ENCODE measurements at places on chromosomes 4 and X.
A peak's percentile ranks its signal among the peaks of the same experiment; 100 is the strongest.

DNA sequence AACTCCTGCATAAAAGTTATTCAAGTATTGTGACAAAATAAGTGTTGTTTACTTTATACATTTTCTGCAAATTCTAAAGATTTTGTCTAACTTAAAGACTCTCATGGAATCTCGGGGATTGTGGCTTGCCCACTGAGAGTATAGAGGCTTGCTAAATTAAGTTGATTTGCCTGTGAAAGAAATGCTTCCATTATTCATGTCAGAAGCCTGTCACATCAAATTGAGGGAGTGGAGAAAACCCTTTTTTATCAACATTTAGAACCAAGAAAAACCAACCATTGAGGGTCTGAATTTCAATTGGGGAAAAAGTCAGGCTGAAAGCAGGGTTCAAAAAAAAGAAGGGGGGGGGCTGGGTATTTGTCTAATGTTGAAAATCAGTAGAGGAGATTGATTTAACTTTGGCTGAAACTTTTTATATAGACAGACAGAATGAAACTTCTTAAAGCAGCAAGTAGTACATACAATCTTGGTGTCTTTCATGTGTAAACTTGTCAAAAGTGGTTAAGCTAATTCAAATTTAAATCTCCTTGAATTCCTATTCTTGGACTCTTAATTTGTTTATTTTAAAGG, 144.8 kb upstream of the CXorf66 start:
- DNase-seq, result no peak

GRCh38 chrX:154450312-154450711, 6.4 kb downstream of the FAM50A start:
- no peak for DNase-seq

GRCh38 chr4:142405695-142406498, 440.2 kb downstream of the INPP4B start:
- DNase-seq, result no peak

DNA sequence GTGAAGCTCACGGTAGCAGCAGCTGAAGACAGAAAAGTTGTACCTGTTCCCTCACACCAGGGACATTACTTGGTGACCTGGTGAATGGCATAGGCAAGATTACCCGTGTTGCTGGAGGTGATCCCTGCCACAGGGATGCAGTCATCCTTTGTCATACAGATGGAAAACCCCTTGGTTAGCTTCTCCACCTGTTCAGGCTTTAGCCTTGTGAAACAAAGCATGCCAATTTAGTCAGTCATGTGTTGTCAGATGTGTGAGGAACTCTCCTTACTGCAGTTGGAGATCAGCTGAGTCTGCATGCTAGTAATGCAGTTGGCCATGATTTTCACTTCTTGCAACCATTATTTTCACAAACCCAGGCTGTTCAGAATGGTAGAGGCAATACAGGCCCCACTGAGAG, 41.0 kb downstream of the AMELX start:
- no peak for DNase-seq

DNA sequence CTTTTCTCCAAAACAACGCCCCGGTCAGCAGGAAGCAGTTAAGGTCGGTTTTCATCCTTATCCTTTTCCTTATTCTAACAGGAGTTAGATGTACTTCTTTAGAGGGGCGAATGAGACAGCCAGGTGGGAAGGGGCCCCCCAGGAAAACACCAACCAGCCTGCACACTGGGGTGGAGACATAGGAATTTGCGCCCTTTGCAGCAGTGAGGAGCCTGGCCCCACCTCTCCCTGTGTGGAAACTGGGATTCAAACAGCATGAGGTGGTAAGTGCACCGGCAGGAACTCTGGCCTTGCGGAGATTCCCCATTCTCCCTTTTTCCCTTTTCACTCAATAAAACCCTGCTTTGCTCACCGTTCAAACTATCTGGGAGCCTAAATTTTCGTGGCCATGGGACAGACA, 8.0 kb upstream of the FAM47C start:
- DNase-seq, result no peak

- DNase-seq, result no peak
Measured at GRCh38 chr4:148091896-148092295, 350.3 kb downstream of the NR3C2 start.

- DNase-seq, result no peak
Measured at GRCh38 chr4:84413976-84414375, 85.1 kb downstream of the NKX6-1 start.

DNA sequence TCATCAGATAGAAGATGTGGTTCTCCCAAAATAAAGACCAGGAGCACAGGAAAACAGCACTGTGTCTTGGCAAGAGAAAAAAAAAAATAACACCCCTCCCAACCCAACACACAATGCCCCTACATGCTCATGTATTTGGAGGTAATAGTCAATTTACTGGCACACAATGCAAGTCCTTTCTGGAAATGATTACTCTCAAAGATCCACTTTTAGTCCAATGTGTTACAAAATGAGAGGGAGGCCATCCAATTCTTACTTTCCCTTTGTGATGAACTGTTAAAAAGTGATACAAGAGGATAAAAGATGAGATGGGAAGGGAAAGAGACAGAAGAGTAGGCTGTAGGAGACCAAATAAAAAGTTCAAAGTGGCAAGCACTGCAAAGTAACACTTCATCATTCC, 180.3 kb upstream of the DKK2 start:
- no peak for DNase-seq

- no peak for DNase-seq
Measured at GRCh38 chr4:66604192-66604591, 933.9 kb upstream of the EPHA5 start.

- no peak for DNase-seq
Measured at GRCh38 chr4:48333587-48333986, 7.7 kb upstream of the SLAIN2 start.

DNA sequence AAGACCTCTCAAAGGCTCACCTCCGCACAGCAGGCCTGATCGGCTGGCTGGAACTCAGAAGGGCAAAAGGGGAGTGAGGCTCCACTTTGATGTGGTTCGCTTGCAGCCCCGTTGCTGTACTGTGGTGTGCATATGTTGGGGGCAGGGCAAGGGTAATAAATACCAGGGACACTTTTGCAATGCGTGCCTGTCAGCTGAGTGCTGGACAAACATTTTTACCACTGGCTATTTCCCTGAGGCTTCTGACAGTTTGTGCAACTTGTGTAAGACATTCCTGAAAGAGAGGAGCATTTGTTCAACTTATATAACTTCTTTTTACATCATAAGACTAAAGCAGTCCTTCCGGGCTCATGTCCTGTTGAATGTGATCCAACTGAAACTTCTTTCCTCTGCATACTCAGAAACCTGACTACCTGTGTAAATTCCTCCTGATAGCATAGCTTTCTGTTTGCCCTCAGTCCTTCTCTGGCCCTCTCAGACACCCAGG, 82.3 kb downstream of the SPRY1 start:
- DNase-seq, result peak; percentile 27

DNA sequence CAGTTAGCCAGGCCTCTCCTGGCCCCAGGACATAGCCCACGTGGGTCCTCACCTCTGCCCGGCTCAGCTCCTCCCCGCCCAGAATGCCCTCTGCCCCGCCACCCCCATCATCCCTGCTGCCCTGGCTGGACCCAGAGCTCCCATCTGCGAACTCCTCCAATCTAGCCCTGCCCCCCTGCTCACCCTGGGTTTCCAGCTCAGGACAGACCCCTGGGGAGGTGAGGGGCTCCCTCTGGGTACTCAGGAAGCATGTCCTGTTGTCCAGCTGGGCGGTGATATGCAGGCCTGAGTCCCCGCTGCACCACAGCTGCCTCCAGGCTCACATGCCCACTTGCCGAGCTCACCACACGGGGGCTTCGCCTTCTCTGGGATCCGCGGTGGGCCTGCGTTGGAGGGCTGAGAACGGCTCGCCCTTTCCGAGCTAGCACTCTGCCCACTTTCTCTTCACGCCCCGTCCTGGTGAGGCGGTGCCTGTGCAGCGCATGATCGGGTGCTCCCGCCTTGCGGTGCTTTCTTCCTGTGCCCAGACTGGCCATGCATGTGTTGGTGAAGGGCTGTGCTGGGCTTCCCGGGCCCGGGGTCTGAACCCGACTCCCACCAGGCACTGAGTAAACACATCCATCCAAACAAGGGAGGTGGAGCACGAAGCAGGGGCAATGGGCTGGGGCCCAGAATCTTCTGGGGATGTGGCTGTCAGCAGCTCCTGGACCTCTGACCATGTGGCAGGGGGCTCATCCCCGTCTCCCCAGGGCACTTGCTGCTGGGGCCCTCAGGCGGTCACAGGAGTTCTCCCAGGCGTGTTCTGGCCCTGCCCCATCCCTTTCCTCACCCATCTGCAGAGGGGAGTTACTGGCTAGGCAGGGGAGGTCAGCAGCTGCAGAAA, 74.3 kb downstream of the RGS12 start:
- no peak for DNase-seq

DNA sequence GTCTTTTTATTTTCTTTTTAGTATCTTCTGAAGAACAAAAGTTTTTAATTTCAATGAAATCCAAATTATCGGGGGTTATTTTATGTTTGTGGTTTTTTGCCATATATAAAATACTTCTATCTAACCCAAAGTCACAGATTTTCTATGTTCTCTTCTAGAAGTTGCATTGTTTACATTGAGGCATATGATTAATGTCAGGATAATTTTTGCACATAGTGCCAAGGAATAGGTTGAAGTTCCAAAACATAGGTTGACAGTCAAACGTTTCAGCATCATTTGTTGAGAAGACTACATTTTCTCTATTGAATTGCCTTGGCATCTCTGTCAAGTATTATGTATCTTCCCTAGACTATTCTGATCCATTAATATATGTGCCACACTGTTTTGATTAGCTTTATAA, 64.5 kb downstream of the ANKRD17 start:
- DNase-seq, result no peak

GRCh38 chr4:123651066-123651465, 254.5 kb downstream of the SPRY1 start:
- DNase-seq, result no peak

DNA sequence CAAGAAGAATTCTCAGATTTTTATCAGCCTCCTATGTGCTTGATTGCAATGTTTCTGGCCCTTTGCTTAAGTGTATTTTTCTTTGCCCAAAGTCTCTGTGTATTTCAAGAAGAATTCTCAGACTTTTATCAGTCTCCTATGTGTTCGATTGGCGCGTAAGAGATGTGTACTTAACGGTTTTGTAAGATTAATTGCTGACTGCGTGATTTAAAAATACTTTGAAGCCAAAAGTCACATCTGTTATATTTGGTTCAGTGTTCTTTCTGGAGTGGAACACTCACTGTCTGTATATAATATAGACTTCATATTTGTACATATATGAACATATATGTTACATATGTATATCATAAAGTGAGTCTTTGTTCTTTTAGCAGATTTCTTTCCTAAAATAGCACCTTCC, 11.4 kb downstream of the SCML1 start:
- DNase-seq, result no peak

DNA sequence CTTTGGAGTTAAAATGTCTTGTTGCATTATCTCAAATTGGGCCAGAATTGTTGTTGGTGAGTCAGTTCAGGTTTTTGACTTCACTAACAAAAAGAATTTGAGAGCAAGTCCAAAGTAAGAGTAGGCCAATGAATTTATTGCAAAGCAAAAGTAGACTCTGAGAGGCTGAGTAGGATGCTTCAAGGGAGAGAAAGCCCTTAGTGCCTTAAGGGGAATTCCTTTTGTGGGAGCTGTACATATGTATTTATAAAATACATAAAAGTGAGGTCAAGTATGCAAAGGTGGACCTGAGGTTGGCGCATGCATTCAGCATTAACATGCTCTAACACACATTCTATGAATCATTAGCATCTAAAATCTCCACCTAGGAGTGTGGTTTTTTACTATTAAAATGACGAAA, 565.4 kb downstream of the GRXCR1 start:
- no peak for DNase-seq

GRCh38 chr4:40916880-40917279, 167.1 kb downstream of the NSUN7 start:
- DNase-seq, result no peak

GRCh38 chr4:110165382-110166286, 32.8 kb downstream of the ELOVL6 start:
- peak; percentile 63 for DNase-seq

DNA sequence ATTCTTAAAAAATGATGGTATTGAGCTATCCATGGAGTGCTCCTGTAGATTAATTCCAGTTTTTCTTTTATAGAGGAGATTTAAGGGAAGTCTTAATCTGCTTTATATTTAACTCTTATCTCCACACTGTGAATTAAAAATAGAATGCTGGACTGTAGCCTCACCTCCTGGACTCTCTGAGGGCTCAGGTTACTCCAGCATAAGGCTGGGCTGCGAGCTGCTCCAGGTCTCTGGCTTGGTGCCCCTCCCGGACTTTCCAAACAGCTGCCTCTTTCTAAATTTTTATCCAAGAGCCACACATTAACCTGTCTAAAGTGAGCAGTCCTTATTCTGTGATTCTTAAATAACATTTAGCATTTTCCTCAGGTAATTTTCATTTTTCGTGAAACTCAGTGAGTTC, 218.7 kb upstream of the JADE1 start:
- no peak for DNase-seq

DNA sequence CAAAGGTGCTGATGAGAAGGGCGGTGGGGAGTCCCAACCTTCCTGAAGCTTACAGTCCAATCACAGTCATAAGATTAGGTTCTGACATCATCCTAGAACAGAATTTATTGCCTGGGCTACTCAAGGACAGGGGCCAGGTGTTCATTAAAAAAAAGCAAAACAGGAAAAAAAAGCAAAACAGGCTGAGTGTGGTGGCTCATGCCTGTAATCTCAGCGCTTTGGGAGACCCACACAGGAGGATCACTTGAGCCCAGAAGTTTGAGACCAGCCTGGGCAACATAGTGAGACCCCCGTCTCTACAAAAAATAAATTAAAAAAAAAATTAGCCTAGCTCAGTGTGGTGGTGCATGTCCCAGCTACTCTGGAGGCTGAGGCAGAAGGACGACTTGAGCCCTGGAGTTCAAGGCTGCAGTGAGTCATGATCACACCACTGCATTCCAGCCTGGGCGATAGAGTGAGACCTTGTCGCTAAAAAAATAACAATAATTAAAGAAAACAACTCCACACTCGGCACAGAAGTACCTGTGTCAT, 3.0 kb downstream of the RAB9A start:
- DNase-seq, result no peak

DNA sequence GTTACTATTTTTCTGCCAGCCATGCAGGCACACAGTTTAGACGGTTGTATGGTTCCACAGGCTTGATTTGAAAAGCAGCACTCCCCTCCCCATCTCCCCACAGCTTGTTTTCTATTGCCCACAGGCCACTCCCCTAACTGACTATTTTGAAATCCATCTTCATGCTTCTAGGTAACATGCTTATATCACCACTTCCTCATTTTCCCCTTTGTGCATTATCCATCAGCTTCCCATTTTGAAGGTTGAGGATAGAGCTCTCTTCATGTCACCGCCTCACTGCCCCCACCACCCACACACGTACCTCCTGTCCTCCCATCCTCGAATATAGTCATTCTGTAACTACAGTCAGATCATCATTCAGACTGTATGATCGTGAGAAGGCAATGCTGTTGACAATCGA, 224.7 kb downstream of the MID1 start:
- DNase-seq, result no peak

- no peak for DNase-seq
Measured at GRCh38 chrX:15382813-15383212, 1.4 kb downstream of the VEGFD start.

Data from non-pigmented ciliary epithelial cell (primary cell).